Ammon's horn (tissue), 1 donor: ENCODE measurements at places on chromosomes 2 and 18.
A peak's percentile ranks its signal among the peaks of the same experiment; 100 is the strongest.

GRCh38 chr2:237250599-237250998 is 163.4 kb downstream of the COL6A3 start:
- no peak for DNase-seq

DNA sequence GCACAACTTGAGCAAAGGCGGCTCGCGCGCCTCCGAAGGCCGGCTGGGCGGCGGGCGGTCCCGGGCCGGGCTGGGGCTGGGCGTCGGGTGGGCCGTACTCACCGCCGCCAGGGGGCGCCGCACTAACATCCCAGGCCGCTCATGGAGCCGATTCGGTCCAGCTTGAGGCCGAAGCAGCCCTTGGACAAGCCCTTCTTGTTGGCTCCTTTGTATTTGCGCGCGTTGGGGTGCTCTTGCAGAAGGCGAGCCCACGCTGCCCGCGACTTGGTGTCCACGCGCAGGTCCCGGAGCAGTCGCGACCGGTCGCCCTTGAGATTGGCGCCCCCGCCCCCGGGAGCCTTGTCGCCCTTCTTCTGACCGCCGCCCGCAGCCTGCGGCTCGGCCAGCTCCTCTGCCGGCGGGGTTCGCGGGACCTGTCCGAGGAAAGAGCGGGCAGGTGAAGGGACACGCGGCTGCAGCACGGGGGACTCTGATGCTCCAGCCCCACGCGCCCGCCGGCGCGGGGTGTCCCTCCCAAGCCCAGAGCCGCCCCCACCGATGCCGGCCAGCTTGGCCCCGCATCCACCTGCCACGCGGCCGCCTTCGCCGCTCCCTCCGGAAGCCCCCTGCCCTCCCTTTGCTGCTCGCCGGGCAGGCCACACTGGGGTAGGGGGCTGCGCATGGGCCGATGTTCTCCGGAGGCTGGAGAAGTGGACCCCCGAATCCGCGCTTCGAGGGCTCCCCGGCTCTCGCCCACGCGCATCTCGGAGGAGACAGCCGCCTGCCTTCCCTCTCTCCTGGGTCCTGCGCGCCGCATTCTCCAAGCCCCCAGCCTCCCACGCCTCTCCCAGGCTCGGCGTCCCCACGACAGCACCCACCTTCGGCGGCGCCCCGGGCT is 655 bp downstream of the NPPC start:
- DNase-seq, result peak; percentile 85

GRCh38 chr2:148067801-148068200 is 46.9 kb downstream of the MBD5 start:
- no peak for DNase-seq

- DNase-seq, result no peak
These were observed 19.8 kb downstream of the GRHL1 start for GRCh38 chr2:9971105-9971818.

DNA sequence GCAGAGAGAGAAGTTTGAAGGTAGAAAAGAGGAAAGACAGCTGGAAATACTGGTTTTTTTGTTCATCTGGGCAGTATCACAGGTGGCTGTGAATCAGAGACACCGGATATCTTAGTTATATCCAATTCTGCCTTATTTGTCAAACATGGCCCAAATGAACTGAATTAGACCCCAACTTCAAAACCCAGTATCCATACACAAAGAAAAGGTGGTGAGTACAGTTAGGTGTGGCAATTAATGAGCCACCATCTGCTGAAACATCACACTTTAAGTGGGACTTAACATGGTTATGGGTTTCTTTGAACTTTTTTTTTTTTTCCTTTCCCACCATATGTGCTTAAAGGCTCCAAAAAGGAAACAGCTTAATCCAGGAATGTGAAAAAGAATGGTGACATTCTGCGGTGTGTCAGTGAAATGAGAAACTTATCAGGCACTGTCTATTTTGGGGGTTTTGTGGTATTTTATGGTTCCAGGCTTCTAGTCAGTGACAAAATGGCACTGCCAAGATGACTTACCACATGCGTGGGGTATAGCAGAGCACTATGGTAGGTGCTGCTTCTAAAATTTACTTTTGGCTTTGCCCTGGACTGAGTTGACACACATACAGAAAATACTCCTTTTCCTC is 5.0 kb upstream of the TMEM178A start:
- DNase-seq, result no peak

DNA sequence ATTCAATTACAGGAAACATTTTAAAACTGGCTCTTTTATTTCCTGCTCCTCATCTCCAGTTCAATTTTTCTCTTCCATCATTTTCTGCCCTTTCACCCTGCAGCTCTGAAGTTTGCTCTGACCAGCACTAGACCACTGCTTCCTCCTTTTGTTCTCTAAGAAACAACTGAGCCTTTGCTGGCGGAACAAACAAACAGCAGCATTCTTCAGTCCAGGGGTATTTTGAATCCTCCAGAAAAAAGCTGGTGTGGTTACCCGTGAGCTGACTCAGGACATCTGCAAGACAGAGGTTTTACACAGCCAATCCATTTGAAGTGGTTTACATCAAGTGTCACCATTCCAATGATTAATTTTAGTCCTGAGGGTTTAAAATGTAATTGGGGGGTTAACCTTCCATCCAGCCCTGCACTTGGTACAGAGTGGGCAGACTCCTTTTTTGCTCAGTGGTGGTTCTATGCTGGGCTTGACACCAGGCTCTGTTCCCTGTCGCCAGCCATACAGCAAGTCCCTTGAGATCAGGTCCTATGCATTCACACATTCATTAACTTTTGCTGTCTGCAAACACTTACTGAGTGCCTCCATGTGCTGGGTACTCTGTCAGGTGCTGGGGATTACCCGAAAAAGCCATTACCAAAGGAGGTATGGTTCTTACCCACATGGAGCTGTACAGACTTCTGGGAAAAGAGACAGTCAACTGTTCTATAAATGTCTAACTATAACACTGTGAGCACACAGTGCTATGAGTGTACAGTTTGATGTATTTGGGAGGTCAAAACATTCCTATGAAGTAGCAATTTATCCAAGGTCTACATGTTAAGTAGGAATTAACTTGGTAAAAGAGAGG is 909.4 kb upstream of the GYPC start:
- no peak for DNase-seq

- no peak for DNase-seq
These were observed 20.6 kb downstream of the EHD3 start for GRCh38 chr2:31254237-31255203.

DNA sequence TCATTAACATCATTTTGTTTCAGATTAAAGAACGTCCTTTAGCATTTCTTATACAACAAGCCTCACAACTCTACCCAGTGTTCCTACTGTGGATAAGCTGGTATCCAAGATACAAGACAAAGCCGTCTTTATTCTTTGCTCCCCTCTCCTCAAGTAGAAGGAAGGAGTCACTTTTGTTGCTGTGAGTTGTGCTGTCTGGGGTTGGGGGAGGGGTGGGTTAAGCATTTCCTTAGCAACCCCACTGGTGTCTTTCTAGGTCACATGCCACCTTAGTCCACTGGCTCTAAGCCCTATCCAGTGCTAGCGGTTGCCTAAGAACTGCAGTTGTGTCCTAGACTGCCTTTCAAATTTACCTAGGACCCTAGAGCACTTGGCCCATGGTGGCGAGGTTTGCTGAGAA is 155.6 kb upstream of the PIEZO2 start:
- no peak for DNase-seq

DNA sequence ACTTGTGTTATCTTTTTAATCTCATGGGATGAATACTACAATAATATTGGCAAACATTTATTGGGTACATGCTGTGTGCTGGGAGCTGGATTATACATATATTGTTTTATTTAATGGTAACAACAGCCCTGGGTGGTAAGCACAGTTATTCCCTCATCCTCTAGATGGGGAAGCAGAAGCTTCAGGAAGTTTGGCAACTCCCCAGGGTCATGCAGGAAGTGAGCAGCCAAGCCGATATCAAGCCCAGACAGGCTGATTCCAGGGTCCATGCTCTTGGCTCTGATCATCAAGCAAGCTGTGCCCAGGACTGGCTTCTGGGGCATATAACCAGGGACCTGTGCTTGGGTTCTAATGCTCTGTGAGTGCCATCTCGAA is 155.8 kb downstream of the ZNF516 start:
- no peak for DNase-seq

DNA sequence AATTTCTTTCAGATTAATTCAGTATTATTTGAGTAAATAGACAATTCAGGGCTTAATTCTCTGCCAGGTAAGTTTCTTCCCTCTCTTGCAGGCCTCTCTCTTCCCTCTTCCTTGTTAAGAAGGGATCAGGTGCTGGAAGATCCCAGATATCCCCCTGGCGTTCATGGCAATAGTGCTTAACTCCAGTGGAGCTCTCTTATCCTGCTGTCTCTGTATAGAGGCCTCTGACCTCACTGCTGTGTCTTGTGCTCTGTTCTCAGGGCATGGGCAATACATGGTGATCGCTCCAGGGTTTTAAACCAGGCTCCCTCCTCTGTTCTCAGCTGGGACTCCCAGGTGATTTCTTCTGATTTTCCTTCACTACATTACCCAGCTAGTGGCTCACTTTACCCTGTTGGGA is 226.8 kb downstream of the MC4R start:
- no peak for DNase-seq

DNA sequence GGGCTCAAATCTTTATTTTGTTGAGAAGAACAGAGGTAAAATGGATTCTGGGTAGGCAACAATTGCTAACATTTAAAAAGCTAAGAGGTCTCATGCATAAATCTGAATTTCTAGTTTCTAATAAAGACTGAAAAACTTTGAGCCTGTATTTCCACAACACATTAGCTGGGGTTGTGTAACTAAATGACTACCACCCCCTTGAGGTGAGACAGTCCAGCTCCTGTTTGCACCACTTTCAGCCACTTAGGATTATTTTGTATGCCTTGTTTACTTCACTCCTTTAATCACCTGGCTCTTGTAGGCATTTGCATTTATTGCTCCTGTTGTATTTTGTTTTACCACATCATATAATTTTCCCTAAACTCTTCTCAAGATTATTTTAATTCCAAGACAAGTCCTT is 376.6 kb downstream of the PTH2R start:
- no peak for DNase-seq

GRCh38 chr2:200367155-200367554 is 60.7 kb downstream of the SPATS2L start:
- no peak for DNase-seq

- no peak for DNase-seq
These were observed 12.9 kb upstream of the NMI start for GRCh38 chr2:151302404-151302803.

DNA sequence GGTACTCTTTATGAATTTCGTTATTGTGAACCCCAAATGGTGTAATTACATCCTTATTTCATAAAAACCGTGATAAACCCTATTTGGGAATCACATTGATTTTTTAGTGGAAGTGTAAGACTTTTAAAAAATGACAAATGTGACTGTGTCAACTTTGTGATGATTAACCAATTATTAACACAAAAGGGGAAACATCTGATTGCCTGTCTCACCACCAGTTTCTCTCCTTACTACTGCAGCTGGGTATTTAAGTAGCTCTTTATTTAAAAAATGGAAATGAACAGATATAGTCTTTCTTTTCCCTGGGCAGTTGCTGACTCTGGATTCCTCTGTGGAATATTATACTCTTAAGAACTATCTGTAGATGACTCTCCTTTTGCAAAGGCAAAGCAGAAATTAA is 11.6 kb upstream of the RPE start:
- DNase-seq, result no peak

- DNase-seq, result no peak
These were observed 62.0 kb upstream of the ANKRD44 start for GRCh38 chr2:197372592-197372991.

DNA sequence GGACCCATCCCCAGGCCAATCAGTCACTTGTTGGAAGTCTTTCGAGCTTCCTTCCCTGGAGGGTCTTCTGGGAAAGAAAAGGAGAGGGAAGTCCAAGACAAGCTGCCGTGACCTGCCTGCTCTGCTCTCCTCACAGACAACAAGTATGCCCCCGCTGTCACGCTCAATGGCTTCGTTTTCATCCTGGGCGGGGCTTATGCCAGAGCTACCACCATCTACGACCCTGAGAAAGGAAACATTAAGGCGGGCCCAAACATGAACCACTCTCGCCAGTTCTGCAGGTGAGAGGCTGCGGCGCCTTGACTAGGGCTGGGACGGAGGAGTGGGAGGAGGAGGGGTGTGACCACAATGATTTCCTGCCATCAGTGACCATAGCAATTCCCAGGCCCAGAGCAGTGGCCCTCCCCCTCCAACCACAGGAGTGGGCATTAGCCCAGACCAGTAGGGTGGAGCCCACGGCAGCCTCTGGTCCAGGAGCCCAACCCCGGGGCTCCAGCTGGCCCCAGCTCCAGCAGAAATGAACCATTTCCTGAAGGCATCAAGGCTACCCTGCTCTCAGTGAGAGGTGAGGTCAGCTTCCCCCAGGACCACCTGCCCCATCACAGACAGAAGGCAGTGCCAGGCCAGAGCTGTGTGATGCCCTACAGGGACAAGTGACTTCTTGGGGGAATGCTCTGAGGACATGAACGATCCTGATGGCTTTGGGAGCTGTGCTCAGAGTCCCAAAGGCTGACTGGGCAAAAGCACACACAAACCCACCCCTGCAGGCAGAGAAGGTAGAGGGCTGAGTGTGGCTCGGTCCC is 223.1 kb downstream of the ATAD2B start:
- no peak for DNase-seq

DNA sequence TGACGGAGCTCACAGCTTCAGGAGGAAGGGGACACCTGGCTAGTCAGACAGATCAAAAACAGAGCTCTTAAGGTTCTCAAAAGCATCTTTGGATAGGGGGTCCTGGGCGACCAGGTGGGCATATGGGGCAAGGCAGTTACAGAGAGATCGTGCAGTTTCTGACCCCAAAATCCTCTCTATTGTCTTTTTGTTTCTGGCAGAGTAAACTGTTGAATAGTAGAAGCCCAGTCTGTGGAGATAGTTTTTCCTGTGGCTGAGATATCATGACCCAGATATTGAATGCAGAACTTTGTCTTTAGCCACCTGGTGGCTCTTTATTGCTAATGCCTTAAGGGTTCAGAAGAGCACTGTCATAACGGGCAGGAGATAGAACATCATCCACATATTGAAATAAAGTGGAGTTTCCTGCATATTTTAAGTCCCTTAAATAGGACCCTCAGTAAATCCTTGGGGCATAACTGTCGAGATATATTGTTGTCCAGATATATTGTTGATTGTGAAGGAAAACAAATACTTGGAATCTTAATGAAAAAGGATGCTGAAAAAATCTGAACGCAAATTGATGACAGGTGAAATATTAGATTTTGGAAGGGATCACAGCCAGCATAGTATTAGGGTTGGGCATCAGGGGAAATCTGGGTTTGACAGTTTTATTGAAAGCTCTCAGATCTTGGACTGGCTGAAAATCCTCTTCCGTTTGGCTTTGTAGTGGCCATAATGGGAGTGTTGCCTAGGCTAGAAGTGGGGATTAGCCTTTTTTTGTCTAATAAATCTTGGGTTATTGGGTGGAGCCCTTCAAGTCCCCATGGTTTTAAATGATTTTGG is 14.1 kb upstream of the ZDBF2 start:
- no peak for DNase-seq

DNA sequence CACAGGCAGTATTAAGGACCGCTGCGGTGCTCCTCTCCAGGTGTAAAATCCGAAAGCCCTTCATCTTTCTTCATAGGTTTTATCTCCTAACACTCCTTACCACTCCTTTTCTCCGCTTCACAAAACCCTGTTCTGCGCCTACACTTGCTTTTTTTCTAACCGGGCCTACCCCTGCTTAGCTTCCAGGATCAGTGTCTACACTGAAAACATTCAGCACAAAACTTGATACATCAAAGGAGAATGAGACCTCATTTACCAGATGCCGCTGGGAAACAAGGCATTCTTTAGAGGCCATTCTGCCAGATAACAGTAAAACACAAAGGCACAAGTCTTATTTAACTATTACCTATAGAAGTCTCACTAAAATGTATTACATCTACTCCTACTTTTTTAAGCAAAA is 13.1 kb downstream of the CHST10 start:
- no peak for DNase-seq

- DNase-seq, result no peak
These were observed 191.0 kb downstream of the ARL4C start for GRCh38 chr2:234305846-234306245.
